ENCODE measurements at places on chromosomes 16 and 17.

DNA sequence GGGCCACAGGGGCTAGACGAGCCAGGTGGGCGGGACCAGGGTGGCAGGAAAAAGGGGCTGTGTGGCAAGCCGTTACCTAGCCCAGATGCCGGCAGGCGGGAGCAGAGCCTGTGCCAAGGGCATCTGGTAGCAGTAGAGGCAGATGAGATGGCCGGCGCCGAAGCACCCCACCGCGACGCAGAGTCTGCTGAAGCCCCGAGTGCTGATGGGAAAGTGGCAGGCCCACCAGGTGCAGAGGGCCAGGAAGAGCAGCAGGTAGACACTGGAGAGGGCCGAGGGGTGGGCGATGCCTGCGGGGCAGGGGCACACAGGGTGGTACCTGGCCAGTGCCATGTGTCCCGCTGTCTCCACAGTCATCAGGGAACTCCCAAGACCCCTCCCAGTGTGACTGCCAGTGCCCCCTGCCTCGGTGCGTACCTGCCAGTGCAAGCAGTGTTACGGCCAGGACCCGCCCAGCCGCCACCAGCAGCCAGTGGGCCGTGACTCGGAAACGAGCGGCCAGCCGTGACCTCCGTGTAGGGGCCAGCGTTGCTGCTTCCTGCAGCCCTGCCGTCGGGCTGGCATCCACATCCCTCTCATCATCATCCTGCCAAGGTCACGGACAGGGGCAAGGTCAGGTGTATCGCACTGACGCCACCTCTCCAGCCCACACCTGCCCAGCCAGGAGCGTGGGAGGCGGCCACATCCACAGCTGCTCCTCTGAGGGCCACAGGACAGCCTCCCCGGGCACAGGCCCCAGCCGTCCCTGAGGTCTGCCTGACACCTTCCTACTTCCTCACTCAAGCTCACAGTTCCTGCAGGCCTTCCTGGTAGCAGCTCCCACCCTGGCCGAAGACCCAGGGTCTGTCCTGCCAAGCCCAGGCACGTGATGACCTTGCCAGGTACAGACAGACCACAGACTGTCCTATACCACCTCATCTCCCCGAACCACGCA, 32.1 kb downstream of the CTU2 start:
- no peak for DNase-seq

- no peak for DNase-seq
Observed at GRCh38 chr16:86735727-86736126, 157.4 kb downstream of the FOXL1 start.

GRCh38 chr16:28062261-28062846, 1.2 kb downstream of the GSG1L start:
- DNase-seq = no peak

DNA sequence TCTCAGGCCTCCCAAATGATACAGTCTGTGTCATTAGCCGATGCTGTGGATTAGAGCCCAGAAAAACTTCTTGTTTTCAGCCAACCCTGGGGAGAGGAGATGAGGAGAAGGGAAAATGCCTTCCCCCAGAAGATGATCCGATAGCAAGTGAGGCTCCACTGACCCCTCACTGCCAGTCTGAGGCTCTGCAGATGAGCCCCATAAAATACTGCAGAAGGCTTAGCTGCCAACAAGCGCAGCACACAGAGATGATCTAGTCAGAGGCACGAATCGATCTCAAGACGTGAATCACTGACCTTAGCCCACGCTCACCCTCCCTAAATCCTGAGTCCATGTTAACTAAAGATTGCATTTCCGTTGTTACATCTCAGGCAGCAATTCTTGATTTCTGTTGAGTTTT, 31.5 kb downstream of the SALL1 start:
- DNase-seq = no peak

GRCh38 chr16:3070608-3071111, 5.2 kb downstream of the IL32 start:
- peak; percentile 47 for DNase-seq

Data from activated CD4-positive, alpha-beta T cell treated with anti-CD3 and anti-CD28 coated beads, Interleukin-2, amount 50 U/mL, for 16 hours (primary cell).